ENCODE measurements at places on chromosomes 6 and 20.

DNA sequence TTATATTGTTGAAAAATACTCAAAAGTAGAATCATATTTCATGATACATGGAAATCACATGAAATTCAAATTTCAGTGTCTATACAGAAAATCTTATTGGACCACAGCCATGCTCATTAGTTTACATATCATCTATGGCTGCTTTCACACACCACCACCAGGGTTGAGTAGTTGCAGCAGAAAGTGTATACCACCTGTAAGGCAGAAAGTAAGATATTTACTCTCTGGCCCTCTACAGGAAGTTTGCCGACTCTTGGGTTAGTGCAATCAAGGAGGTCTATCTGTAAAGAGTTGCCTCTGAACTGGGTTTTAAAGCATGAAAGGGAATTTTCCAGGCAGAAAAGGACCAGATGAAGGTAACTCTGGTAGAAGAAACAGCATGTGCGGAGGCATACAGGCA is 432.3 kb downstream of the DHX35 start:
- DNase-seq: no peak

DNA sequence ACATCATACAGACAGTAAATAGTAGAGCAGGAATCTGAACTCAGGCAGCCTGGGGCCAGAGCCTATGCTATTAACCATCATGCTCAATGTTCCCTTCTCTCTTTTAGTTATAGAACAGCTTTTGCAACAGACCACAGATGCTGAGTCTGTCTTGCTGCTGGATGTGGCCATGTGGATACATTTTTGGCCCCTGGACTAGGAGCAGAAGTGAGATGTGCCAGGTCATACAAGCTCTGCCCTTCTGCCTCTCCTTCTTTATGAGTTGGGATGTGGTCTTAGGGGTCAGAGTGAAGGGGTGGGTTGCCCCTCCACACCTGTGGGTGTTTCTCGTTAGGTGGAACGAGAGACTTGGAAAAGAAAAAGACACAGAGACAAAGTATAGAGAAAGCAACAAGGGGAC is 14.6 kb upstream of the AARS2 start:
- DNase-seq: no peak

DNA sequence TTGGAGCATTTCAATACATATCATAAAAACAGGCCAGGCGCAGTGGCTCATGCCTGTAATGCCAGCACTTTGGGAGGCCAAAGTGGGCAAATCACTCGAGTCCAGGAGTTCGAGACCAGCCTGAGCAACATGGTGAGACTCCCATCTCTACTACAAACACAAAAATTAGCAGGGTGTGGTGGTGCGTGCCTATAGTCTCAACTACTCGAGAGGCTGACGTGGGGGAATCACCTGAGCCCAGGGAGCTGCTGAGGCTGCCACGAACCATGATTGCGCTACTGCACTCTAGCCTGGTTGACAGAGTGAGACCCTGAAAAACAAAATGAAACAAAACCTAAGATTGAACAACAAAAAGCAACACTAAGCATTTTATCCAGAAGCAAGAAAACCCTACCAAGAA is 47.2 kb downstream of the BACH2 start:
- DNase-seq: no peak

GRCh38 chr6:168601546-168601945 is 160.6 kb downstream of the SMOC2 start:
- no peak for DNase-seq

DNA sequence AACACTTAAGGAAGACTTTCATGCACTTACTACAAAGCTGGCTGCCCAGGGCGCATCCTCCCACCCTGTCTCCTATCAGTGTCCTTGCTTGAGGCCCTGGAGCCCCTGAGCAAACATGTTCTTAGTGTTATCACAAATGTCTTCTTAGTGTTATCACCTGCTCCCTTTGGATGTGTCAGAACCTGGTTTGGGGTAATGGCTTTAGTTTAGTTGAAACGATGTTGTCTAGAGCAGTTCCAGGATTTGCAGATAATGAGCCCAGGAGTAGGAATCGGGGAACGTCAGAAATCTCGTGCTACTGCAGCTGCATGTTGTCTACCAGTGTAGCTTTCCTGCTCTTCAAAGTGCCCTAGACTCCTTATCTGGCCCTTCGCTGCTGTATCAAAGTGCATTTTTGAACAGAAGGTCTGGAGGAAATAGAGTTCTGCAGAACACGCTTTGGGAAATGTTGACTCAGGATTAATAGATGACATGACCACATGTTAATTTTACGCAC is 69.6 kb downstream of the PHACTR2 start:
- no peak for DNase-seq

DNA sequence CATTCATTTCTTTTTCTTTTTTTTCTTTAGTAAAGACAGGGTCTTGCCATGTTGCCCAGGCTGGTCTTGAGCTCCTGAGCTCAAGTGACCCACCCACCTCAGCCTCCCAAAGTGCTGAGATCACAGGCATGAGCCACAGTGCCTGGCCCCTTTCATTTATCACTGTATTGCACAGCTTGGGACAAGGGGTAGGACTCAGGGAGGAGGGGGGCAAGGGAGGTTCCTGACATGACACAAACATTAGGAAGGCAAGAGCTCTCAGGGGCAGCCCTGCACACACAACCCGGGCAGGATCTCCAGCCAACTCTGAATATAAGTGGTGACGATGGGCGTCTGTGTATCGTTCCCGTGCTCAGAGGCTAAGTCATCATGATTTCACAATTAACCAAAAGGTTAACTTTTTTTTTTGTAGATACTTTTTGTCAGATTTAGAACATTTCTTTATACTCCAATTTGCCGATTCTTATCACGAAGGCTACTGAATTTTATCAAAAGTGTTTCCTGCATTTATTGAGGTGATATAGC is 19.9 kb downstream of the SLC2A4RG start:
- DNase-seq: no peak

DNA sequence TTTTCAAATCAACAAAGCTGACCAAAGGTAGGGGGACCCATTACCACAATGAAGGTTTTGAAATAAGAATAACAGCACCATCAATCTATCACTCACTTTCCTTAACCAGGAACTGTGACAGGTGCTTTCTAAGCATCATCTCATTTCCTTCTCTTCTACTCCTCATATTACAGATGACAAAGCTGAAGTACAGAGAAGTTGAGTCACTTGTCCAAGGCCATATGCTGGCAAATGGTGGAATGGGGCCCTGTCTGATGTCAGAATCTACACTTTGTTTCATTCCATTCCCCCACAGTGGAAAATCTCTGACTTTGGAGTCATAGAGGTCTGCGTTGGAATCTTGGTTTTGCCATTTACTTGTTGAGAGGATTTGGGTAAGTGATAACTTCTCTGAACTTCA is 222.5 kb upstream of the LRFN2 start:
- no peak for DNase-seq

- DNase-seq: no peak
These were observed 36.3 kb upstream of the SIRPA start for GRCh38 chr20:1858871-1859270.

DNA sequence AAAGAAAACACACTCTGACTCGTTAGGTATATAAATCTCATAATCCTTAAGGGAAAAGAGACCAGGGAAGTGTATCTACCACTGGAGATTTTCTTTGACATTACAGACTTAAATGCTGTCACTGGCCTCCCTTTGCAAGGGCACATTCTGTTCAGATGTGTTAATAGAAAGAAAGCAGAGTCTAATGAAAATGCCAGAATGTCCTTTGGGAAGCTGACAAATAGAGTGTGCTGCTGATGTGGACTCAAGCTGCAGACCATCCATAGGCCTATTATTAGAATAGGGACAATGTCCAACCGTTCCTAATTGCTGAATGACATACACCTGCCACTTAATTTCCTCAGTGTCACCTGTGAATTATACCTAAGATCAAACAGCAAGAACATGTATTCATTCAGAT is 41.2 kb downstream of the SLC35D3 start:
- DNase-seq: no peak

GRCh38 chr20:1824834-1825233 is 70.4 kb upstream of the SIRPA start:
- DNase-seq: no peak

- no peak for DNase-seq
These were observed 33.7 kb upstream of the HBS1L start for GRCh38 chr6:135088281-135088680.

DNA sequence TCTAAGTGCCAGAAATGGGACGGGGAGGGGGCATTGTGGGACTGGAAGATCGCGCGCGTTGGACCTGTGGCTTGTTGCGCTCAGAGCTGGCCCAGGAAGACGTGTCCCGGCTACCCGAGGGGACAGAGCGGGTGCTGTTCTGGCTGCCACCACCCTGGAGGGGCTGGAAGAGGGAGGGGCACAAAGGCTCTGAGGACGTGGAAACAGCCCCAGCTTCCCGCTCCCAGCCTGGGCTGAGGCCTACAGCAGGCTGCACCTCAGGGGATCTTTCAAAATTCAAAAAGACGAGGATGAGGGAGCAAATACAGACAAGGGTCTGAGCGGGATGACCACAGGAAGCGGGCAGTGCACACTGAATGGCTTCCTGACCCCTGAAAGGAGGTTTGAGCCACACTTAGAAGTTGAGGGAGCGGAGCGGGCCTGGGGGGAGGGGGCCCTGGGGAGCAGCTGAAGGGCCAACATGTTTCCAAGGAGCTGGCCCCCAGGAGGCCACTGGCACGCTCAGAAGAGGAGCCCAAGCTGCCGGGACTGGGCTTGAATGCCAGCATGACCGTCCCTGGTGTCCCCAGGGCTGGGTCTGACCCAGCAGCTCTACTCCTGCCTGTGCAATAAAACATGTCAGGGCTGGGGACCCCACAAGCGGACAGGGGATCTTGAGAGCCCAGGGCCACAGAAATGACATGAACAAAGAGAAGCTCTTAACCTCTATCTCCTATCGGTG is 1.3 kb downstream of the OXT start:
- DNase-seq: no peak

- DNase-seq: no peak
These were observed 72.1 kb downstream of the MAP3K5 start for GRCh38 chr6:136720045-136720770.

- DNase-seq: no peak
These were observed 72.3 kb upstream of the TOX2 start for GRCh38 chr20:43842126-43843020.

- no peak for DNase-seq
These were observed 4.2 kb upstream of the EYA4 start for GRCh38 chr6:133236932-133237331.

DNA sequence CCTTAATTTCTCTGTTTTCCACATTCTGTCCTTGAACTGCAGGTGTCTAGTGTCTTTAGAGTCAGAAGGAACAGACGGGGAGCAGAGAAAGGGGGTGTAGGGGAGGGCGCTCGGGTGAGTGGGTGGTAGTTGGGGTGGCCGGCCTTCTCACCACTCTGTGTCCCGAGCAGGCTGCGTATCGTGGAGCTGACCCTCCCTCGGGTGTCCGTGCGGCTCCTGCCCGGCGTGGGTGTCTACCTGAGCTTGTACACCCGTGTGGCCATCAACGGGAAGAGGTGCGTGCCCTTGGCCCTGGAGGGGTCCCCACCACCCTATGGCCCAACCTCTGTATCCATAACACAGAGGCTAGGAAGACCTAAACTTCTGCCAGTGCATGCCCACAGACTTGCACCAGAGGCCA is 5.3 kb downstream of the BPIFB4 start:
- no peak for DNase-seq

DNA sequence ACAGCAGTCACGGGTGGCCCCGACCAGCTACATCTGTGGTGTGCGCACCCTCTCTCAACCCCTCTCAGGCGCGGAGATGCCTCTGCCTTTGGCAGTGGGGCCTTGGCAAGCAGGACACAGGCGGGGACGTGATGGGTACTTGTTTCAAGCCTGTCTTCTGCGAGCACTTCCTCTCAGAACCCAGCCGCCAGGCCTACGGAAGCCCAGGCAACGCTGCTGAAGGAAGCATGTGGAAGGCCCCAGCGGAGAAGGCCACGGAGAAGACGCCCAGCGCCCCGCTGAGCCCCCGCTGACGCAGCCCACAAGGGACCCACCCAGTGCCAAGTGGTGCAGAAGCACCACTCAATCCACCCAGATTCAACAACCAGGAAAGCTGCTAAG is 13.0 kb downstream of the SERPINB6 start:
- no peak for DNase-seq

- DNase-seq: no peak
These were observed 35.0 kb downstream of the E2F3 start for GRCh38 chr6:20436719-20437118.

DNA sequence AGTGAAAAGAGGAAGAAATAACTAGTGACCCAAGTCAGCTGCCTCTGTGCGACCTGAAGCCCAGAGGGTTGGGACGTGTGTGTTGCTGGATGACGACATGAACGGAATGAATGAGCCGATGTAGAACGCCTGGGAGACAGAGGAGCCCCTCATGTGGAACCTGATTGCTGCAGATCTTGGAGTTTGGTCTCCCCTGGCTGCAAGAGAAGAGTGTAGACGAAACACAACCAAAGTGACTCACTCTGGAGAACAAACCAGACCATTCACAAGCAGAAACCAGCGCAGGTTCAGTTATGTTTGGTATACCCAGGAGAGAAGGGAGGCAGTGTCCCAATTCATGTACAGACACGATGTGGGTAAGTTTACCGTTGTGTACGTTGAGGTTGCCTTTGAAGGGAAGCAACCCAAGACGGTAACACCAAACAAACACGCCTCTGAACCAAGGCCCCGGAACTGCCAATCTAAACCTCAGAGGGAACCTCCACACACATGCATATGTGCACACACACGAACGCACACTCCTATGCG is 265.9 kb downstream of the BMP7 start:
- DNase-seq: no peak

GRCh38 chr6:91080871-91081270 is 494.0 kb upstream of the MAP3K7 start:
- no peak for DNase-seq

DNA sequence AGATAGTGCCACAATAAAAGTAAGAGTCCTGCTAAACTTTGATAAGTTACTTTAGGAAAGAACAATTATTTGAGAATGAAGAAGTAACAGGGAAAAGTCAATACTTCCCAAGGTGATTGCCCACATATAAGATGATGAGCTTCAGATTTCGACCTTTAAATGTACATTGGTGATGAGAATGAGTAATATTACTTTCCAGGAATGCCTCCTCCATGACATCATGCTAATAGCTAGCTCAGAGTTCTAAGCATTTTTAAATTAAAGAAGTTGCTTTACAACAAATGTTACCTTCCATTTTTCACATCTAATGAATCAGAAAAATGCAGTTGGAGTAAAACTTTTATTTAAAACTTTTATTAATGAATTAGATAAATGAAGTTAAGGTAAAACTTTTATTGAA is 22.5 kb upstream of the OPN5 start:
- no peak for DNase-seq

All from activated CD8-positive, alpha-beta memory T cell treated with anti-CD3 and anti-CD28 coated beads for 1 hour (primary cell).